Foreskin melanocyte (primary cell): ENCODE measurements at places on chromosomes 6 and 20.

DNA sequence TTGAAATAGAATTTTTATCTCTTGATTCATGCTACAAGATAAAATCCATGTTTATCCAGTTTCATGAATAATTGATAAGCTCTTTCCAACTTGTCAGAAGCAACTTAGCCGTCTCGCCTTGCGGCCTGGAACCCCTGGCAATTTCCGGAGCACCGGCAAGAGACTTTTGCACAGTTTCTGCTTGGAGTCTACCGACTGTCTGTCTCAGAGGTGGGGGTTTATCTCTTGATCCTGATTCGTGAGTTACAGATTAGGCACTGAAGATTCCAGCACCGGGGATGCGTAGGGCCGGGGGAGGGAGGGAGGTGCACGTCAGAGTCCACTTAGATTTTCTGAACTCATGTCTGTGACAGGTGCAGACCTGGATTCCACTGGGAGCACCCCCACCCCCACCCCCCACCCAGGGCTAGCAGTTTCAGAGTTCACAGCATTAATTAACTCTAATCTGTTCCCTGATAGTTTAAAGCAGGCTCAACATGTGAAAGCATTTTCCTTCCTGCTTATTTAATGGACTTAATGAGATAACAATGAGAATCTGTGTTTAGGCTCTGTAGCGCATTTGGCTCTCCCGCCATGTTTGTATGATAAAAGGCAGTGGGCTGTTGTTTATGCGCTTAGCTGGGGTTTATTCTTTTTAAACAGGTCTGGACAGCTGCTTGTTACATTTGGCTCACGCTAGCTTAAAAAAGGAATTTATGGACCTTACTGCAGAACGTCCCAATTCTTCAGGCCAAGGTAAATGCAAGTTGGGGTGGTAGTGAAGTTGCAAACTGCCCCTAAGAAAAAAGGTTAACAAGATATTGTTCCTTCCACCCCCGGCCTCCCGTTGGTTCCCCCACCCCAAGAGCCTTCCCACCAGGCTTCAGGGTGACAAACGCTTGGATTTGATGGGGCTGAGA is 8.1 kb upstream of the APCDD1L start:
- no peak for DNase-seq

GRCh38 chr20:20211274-20211987 is 156.5 kb upstream of the INSM1 start:
- DNase-seq: no peak

DNA sequence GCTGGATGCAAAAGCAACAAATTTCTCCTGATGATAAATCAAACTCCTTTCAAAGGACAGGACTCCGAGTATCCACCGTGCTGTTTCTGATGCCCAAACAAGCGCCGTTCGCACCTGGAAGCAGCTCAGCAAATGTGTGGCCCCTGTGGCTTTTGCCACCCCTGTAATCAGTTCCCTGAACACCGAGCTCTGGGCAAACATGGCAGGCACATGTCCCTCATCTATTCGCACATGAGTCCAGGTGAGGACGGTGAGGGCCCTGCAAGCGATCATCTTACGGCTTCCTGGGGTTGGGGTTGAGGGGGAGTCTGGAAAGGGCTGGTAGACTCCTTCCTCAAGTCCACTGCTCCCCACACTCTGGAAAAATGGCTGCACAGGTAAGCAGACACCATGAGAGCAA is 23.7 kb downstream of the RNASET2 start:
- DNase-seq: no peak

DNA sequence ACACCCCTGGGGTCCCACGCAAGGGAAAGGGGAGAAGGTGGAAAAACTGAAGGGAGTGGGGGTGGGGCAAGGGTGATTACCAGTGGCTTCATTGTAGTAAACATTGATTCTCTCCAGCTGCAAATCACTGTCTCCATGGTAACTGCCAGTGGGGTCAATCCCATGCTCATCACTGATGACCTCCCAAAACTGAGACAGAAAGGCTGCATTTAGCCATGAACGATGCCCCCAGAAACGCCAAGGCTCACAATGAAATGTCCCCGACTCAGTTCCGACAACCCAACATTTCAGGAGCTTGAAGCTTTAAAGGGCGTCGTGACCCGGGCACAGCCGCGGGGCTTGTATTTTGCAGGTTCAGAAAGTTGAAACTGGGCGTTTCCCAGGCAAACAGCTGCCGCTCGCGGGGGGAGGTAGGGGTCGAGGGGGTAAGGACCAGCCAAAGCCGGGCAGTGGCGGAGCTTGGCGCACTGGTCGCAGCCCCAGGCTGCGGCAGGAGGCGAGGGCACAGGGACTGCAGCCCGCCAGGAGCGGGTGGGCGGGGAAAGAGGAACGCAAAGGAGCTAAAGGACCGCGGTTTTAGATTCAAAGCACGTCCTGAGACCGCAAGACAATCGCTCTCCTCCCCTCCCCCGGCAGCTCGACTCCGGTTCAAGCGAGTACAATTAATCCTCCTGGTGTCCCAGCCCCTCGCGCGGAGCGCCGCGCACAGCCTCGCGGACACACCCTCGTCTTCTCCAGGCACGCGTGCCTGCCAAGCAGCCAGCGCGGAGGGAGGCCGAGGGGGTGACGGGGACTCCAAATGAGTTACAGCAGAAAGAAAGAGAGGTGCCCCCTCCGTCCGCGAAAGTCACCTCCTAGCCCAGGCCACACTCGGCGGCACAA is 731 bp downstream of the TUBB2B start:
- DNase-seq: no peak

DNA sequence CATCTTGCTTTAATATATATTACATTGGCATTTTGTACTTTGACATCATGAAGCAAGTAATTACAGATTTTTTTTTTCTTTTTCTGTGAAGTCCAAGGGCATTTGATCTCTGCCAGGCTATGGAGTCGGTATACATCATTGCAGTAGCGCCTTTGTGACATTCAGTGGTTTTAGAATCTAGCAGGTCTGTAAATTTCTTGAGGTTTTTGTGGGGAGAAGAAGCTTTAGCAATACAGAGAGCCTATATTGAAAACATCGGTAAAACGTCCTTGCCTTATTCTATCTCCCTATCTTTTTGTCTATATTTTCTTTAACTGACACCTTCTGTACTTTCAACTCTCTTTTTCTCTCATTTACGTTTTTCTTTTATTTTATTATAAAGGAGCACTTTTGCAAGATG is 47.2 kb downstream of the DUSP22 start:
- DNase-seq: no peak

DNA sequence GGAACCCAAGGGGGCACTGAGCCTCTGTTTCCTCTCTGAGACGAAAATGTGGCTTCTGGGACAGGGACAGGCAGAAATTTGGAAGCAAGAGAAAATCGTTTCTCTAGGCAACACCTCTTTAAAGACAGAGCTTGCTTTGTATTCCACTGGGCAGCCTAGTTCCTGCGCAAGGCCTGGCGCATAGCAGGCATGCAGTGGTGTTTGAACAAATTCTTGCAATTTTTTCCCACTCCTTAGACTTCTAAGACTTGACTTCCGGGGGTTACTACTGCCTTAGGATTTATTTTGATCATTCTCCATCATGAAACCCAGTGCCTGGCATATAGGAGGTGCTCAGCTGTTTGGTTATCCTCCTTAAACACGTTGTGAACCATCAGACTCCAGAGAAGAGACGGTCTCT is 249.0 kb upstream of the KCNG1 start:
- peak; percentile 74 for DNase-seq

DNA sequence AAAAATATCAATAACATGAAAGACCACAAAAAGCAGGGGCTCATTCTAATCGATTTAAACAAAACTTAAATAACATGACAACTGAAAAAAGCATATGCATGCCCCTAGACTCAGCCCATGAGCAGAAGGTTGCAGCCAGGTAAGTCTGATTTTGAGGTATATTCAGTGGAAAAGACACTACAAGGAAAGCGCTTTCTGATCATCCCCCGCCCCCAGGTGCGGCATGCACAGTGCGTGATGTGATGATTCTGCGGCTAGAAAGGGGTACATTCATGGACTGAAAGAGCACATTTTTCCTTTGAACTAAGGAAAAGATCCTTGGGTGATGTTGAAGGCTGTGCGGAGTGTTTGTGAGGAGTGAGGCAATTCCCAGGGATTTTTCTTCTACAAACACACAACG is 16.9 kb upstream of the FOXC1 start:
- no peak for DNase-seq

DNA sequence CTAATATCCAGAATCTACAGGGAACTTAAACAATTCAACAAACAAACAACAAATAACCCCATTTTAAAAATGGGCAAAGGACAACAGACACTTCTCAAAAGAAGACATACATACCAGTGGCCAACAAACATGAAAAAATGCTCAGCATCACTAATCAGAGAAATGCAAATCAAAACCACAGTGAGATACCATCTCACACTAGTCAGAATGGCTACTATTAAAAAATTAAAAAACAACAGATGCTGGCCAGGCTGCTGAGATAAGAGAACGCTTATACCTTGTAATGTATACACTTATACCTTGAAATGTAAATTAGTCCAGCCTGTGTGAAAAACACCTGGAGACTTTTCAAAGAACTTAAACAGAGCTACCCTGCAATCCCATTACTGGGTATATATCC is 166.8 kb downstream of the IBTK start:
- peak; percentile 50 for DNase-seq

GRCh38 chr6:155079985-155080452 is 84.9 kb downstream of the TIAM2 start:
- no peak for DNase-seq

GRCh38 chr6:63858691-63859090 is 223.1 kb downstream of the PHF3 start:
- DNase-seq: no peak

DNA sequence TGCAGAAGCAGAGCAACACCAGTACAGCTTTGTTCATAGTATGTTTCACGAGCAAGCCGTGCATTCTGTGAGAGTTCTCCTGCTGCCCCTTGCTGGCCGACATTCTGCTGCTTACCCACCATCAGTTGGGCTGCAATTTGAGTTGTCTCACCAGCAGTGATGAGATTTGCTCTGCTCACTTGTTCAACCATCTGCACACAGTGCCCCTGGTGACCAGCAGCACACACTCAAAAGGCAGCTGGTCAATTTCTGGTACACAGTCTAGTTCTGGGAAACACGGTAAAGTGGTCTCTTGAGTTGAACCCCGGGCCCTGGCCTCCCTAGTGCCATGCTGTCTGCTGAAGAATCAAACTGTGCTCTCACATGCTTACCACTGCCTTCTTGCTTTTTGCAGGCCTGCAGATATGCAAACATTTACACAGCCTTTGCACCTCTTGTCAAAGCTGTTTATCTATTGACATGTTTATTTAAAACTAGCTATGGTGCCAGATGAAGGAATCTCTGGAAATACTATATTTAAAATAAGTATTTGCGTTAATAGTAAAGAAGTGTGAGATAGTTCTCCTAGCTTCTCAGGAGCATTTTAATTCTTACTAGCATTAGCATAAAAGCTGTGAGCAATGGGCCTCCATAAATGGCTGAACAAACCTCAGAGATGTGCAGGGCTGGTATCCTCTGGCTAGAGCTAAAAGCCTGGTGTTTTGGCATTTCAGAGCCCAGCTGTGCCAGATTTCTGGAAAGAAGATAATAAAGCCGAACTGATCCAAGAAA is 234.3 kb downstream of the ARHGAP18 start:
- DNase-seq: no peak

- no peak for DNase-seq
These were observed 8.2 kb downstream of the ADISSP start for GRCh38 chr20:3759316-3759823.

DNA sequence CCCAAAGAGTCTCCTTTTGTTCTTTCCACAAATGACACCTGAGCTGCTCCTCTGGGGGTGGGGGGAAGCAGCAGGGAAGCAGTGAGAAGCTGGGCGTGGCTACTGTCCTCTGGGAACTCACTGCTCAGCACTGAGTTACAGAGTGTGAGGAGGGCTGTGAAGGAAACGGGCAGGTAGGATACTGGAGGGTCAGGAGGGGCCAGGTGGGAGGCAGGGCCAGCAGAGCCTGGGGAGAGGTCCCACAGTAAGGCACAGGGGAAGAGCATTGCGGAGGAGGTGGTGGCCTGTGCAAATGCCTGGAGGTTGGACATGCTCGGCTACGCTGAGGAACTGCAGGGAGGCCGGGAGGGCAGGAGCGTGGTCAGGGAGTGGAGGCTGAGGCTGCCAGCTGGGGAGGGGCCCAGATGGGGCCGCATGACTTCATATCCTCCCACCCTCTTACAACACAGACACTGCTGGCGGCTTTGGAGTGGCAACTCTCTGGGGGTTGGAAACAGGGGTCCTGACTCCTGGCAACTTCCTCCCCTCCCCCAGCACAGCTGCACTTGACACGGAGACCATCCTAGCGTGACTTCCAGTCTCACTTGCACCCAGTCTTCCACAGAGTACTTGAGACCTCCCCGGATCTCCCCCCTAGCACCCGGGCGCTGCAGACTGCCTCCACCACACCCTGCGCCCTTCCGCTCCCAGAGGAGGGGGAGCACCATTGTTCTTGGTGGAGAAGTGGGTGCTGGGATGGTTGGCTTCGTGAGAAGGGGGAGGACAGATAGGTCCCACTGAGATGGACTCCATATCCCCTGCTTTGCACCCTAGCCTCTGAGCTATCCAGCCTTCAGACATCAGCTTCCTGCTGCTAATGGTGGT is 34.2 kb downstream of the RBM38 start:
- no peak for DNase-seq

DNA sequence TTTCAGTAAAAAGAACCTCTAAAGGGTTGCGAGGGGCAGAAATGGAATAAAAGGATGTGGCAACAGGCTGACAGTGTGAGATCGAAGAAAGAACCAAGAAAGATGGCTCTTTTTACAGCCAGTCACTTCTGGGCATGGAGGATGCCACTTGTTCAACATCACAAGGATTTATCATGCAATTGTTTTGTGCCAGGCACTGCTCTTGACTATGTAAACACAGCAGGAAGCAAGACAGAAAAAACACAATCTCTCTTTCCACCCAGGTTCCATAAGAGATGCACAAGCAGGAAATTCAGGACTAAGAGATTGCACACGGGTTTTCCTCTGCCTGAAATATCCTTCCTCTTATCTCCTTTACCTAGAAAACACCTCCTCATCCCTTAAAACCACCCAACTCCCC is 38.0 kb downstream of the FOXA2 start:
- no peak for DNase-seq

- no peak for DNase-seq
These were observed 37.8 kb upstream of the STX16 start for GRCh38 chr20:58613061-58613854.

DNA sequence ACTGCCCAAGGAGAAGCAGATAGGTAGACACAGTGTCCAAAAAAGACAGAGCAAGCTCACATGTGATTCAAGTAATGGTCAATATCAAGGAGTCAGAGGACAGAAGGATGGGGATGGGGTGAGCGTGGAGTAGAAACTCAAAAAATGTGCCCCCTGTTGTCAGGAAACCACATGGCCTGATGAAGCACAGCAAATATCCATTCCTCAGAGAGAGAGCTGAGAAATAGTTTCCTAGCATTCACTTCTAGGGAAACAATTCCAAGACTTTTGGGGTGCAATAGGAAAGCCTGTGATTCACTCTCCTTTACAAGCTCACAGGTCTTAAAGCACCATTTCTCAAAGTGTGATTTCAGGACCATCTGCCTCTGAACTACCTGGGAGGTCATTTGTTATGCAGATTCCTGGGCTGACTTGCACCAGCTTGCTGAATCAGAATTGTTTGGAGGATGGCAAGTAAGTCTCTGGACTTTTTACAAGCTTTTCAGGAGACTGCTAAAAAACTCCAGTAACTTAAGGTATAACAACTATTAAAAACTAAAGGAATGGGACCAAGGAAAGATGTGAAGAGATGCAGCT is 432.8 kb downstream of the HDGFL1 start:
- DNase-seq: no peak
